ENCODE measurements at places on chromosomes 6 and 20. TPM values are rescaled to one million over a fixed set of nuclear protein-coding genes. Genes with fewer than 3 reads are reported as not detected.

Gene C20orf96
- 7.4 TPM for total RNA-seq

DNA sequence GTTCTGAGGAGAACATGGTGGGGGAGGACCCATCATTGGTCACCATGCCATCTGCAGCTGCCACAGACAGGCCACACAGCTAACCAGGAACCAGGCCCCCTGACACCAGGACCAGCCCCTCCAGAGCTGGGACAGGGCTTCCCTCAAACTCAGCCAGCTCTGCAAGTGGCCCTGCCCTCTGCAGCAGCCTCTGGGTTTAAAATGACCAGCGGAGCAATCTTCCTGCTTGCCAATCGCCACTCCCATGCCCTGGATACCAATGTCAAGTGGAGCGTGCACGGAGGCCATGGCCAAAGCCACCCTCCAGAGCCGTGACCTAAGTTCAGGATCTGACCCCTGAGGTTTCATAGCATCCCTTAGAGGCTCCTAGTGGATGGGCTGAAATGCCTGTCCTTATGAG is 199.4 kb downstream of the SYNDIG1 start:
- no peaks in the 10 kb centered on the region for H3K4me1 ChIP-seq
- no peaks in the 10 kb centered on the region for H3K36me3 ChIP-seq
- no peak for DNase-seq
- no peaks in the 10 kb centered on the region for H3K27me3 ChIP-seq
- H3K27ac ChIP-seq: no peak overlapping the region

GRCh38 chr6:44858998-44859397 is 469.1 kb upstream of the RUNX2 start:
- H3K27ac ChIP-seq: no peak overlapping the region
- H3K36me3 ChIP-seq: no peaks in the 10 kb centered on the region
- no peaks in the 10 kb centered on the region for H3K27me3 ChIP-seq
- no peak for DNase-seq
- no peaks in the 10 kb centered on the region for H3K4me1 ChIP-seq

Gene SEL1L2
- total RNA-seq: not detected

GRCh38 chr6:34791164-34791700 is 651 bp upstream of the BLTP3A start:
- no peak for DNase-seq
- H3K4me3 ChIP-seq: peak overlapping the region; percentile 67
- no peaks in the 10 kb centered on the region for H3K27me3 ChIP-seq

- no peaks in the 10 kb centered on the region for H3K36me3 ChIP-seq
- DNase-seq: no peak
- H3K27ac ChIP-seq: no peak overlapping the region
Observed at GRCh38 chr6:89302195-89302770, 12.8 kb downstream of the GABRR2 start.

DNA sequence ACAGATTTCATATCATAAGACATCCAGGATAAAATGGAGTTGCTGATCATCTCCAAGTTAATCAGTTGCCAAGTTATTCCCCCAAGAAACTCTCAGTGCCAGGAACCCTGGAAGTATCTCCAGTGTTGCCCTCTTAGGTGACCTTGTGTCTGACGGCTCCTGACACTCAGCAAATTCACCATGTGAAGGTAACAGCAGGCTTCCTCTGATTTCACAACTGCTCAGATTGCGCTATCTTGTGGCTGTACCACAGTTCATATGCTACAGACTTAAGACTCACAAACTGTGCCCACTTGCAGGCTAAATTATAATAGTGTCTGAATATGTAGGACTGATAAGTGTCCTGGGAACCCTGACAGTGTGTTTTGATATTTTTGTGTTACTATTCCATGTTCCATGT is 186.6 kb upstream of the OPRM1 start:
- H3K27ac ChIP-seq: no peak overlapping the region
- H3K4me3 ChIP-seq: no peak overlapping the region
- H3K27me3 ChIP-seq: no peaks in the 10 kb centered on the region
- H3K36me3 ChIP-seq: no peaks in the 10 kb centered on the region
- H3K4me1 ChIP-seq: no peaks in the 10 kb centered on the region
- no peak for DNase-seq

GRCh38 chr20:44720621-44720996 is 5.4 kb downstream of the CCN5 start:
- peaks cover 1% of the 10 kb centered on the region for H3K27me3 ChIP-seq
- H3K36me3 ChIP-seq: no peaks in the 10 kb centered on the region
- no peaks in the 10 kb centered on the region for H3K4me1 ChIP-seq
- DNase-seq: no peak
- no peak overlapping the region for H3K4me3 ChIP-seq
- H3K27ac ChIP-seq: no peak overlapping the region

- H3K27me3 ChIP-seq: no peaks in the 10 kb centered on the region
- no peak overlapping the region for H3K4me3 ChIP-seq
- H3K36me3 ChIP-seq: no peaks in the 10 kb centered on the region
- H3K27ac ChIP-seq: no peak overlapping the region
Observed at GRCh38 chr6:138540468-138540867, 41.2 kb upstream of the NHSL1 start.

DNA sequence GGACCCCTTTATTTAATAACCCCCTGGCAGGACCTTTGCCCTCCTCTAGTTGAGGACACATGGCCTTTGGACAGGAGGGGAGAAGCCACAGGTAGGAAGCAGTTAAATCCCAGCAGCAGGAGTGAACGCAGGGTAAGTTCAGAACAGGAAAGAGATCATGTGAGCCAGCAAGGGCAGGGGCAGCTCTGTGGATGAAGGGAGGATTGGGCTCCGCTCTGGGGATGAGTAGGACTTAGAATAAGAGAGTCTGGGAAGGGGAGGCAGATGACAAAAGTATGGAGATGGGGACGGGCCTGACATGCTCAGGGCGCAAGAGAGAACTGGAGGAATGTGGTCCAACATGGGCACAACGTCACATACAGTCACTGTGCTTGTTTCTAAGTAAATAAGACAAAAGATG is 89.0 kb downstream of the NDUFAF5 start:
- H3K36me3 ChIP-seq: no peaks in the 10 kb centered on the region
- H3K4me3 ChIP-seq: no peak overlapping the region
- H3K27me3 ChIP-seq: no peaks in the 10 kb centered on the region
- H3K27ac ChIP-seq: no peak overlapping the region
- no peak for DNase-seq

DNA sequence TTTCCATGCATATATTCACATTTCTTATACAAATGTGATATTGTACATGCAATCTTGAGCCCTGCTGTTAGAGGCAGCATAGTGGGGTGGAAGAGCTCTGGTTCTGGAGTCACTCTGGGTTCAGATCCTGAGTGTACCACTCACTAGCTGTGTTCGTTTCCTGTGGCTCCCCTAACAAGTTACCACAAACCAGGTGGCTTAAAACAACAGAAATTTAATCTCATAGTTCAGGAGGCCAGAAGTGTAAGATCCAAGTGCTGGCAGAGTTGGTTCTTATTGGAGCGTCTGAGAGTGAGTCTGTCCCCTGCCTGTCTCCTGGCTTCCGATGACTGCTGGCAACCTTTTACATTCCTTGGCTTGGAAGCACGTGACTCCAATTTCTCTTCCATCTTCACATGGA is 115.6 kb downstream of the MAP3K7 start:
- H3K27me3 ChIP-seq: no peaks in the 10 kb centered on the region
- H3K27ac ChIP-seq: no peak overlapping the region
- H3K4me3 ChIP-seq: no peak overlapping the region
- peaks cover 16% of the 10 kb centered on the region for H3K4me1 ChIP-seq

- H3K36me3 ChIP-seq: no peaks in the 10 kb centered on the region
- peaks cover 17% of the 10 kb centered on the region for H3K4me1 ChIP-seq
- no peak for DNase-seq
- no peaks in the 10 kb centered on the region for H3K27me3 ChIP-seq
Observed at GRCh38 chr6:151692216-151692615, 115.3 kb upstream of the ESR1 start.

DNA sequence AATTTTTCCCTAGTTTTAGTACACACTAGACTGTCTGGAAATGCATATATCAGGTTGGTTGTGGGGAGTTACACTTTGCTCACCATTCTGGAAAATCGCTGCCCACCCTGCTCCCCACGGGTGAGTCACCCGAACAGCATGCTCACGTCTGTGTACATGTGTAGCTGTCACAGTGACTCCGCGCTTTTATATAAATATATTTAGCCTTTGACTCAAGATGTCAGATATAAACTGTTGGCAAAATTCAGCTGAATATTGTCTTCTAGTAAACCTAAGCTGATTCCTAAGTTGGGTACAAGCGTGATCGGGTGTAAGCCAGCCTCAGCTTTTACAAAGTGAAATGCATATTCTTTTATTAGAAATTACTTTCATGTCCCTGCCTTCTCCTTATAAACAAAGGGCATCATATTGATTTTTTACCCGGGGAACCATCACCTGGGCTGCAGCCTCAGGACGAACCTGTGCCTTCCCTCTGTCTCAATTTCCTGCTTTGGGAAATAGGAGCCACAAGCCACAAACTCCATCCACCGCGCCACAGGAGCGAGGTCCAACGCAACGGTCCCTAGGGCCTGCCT is 4.3 kb downstream of the SDCBP2 start:
- peak overlapping the region; percentile 5 for H3K27ac ChIP-seq
- peak overlapping the region; percentile 90 for H3K4me3 ChIP-seq
- H3K27me3 ChIP-seq: no peaks in the 10 kb centered on the region
- no peak for DNase-seq
